ENCODE measurements at places on chromosomes 7 and 10.

DNA sequence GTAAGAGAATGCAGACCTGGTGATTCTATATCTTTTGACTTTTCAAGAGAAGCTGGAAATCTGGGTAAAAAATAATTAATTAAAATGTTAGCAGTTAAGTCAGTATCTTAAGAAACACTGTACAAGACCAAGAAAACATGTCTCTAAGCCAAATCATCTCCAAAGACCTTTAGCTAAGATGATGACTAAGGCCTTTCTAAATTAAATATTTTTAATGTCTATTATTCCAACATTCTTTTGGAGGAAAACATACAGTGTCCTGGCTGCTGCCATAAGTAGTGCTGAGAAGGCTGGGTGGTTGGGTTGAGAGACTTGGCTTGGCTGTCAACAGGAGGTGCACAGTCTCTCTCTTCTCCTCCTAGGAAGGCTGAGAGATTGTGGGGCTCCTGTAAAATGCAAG is 20.3 kb downstream of the STARD3NL start:
- no peak for DNase-seq

GRCh38 chr7:115056019-115056418 is 134.1 kb downstream of the MDFIC start:
- no peak for DNase-seq

DNA sequence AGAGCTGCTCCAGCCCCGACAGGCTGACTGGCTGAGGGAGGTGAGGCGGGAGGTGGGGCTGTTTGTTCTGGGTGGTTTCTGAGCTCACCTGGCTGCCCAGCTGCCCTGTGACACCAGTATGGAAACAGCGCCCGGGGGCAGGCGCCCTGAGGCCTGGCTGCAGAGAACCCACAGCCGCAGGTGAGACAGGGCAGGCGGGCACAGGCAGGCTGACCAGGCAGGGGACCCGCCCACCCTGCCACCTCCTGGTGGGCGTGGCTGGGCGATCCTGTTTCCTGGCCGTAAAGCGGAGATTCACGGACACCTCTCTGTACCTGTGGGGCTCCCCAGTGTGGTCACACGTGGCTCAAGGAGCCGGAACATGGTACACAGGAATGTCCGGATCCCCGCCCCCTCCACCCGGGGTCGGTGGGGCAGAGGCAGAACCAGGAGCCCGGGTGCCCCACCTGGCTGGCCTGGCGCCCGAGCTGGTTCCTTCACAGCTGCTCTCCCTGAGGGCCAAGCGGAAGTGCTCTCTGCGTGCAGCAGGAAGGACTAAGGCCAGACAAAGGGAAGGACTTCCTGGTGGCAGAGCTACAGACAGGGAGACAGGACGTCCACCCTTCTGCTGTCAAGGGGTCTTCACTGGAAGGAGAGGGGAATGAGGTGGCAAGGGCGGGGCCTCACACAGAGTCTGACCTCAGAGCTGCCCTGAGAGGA is 3.9 kb downstream of the MICALL2 start:
- DNase-seq: no peak

- DNase-seq: no peak
These were observed 32.0 kb downstream of the STK31 start for GRCh38 chr7:23742051-23742450.

GRCh38 chr10:74104480-74104879 is 46.1 kb downstream of the AP3M1 start:
- DNase-seq: no peak

- no peak for DNase-seq
These were observed 233.4 kb downstream of the ZMYND11 start for GRCh38 chr10:368579-369220.

GRCh38 chr7:149310990-149311573 is 49.1 kb downstream of the ZNF783 start:
- no peak for DNase-seq

DNA sequence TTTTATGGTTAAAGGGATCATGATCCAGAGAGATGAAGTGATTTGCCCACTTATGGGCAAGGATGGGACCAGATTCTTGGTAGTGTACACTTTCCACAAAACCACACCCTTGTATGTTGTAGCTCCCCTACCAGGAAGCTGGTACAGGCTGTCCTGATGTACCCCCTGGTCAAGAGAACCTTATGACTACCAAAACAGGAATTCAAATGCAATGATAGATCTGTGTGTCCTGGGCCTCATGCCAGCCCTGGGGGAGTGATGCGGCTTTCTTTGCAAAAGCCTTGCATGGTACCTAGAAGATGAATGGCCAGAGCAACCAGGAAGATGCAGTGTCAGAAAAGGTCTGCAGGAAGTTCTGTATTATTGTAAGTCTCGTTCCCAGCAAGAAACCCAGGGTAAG is 94.9 kb upstream of the AGK start:
- DNase-seq: no peak

DNA sequence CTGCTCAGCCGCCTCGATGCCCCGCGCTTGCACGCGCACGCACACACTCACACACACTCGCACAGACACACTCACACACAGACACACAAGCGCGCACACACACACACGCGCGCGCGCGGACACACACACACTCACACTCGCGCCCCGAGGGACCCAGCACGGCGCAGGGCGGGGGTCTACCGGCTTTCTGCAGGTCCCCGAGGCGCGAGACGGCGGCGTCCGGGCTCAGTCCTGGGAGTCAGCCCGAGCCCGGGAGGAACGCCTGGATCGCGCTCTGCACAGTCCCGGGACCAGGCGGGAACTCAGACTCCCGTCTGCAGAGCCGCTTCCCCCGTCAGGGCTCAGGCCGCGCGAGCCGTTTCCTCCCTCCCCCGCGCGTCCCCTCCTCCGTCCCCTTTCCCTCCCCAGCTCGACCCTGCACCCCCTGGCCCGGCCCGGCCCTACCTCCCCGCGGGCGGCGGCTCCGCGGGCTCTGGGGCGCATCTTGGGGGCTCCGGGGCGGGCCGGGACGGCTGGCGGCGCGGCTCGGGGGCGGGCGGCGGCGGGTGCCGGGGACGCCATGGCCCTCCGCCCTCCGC is 464 bp downstream of the DENND2A start:
- DNase-seq: no peak

GRCh38 chr10:77926566-77927401 is at the start of gene DLG5:
DLG5 (minus strand) TSS chr10:77926755; CDS start chr10:77926520, 235 bp downstream.
- peak; percentile 60 for DNase-seq

- no peak for DNase-seq
These were observed 36.8 kb downstream of the RTKN2 start for GRCh38 chr10:62231805-62232204.

- no peak for DNase-seq
These were observed 35.6 kb downstream of the FAM241B start for GRCh38 chr10:69665474-69666320.

DNA sequence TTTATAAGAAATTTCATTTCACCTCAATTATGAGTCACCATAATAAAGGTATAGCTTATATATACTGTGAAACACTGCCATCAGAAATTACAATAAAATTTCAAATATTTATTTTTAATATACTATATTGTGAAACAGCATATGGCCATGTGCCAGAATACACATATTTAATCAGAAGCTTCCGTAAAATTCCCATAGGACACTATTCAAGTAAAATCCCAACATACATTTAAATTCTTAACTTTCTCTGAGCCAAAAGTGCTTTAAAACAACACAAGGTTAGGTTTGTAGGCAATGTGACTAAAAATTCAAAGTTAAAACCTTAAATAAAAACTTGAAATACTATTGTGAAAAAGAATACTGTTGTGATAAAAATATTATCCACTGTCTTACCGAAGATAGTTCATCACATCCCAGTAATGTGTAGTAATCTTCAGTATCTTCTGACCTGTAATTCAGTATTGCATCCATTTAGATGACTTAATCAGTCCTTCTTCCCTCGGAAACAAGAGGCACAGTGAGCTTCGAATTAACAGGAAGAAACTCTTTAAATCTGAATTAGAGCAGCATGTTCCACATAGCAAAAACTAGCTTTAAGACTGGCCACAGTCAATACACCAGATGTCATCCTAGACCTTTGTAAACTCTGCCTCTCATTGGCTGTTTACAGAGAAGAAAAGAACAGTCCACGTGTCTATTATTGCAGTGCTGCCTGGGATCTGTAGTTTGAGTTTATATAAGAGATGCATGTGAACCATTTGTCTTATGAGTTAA is at the start of gene DNAJC12:
DNAJC12 (minus strand) TSS at position 648 of the 774 bp plus-strand sequence; CDS start at position 471, 177 bp downstream.
- no peak for DNase-seq

GRCh38 chr7:141161550-141162535 is 88.0 kb downstream of the TMEM178B start:
- no peak for DNase-seq

GRCh38 chr7:1117321-1117928 is 29.5 kb downstream of the GPER1 start:
- no peak for DNase-seq

DNA sequence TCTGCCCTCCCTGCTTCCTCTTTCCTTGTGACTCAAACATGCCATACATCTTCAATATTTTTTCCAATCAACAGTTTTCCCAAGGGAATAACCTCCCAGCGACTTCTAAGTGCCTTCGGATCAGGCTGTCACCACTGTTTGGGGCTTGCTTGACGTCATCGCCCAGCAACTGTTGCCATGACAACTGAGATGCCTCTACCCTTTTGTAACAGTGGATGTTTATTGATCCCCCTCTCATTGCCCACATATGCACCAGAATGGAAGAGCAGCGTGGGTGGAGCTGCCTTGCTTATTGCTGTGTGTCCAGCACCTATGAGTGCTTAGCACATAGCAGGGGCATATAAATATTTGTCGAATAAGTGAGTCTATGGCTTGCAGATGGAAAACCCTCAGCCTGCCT is 14.4 kb downstream of the FFAR4 start:
- no peak for DNase-seq

- DNase-seq: no peak
These were observed 14.0 kb upstream of the PTTG1IP2 start for GRCh38 chr7:90455163-90456030.

DNA sequence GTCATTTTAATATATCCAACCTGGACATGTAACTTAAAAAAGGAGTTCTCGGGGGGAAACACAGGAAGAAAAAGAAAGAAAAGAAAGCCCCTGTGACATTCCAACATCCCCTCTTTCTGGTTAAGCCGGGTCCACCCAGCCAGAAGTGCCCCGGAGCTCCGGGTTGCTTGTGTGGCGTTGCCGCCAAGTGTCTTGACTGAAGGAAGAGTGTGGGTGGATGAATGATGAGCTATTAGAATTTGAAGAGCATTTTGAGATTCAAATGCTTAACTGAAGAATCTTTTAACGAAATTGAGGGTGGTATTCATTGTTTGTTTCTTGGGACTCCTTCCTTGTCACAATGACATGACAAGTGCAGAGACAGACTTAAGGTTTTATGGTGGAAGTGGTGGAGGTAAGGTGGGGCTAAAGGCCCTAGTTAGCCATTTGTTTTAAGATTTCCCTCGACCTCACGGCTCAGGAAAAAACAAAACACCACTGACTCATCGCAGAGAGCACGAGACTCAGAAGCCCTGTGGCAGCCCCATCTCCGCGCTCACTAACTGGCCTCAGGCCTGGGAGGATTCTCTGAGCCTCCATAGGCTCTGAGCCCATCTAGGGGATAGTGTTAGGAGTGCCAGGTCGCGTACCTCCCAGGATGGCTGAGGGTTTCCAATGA is 1.8 kb upstream of the GLI3 start:
- no peak for DNase-seq

DNA sequence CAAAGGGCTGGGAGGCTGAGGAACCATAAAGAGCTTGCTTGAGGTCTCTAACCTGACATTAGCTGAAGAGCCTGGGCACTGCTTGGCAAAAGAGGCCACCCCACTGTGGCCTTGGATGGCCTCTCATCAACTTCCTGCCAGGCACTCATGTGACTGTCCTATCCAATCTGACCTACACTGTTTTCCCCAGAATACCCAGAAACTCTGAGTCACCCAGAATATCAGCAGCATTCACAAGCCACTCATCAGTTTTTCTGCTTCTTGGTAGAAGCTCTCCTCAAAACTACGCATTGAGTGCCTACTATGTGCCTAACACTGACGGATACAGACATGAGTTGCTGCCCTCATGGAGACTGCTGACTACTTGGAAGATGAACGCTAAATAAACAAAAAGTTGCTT is 4.1 kb upstream of the NT5C2 start:
- DNase-seq: no peak

- no peak for DNase-seq
These were observed 1.4 kb upstream of the LAMTOR4 start for GRCh38 chr7:100147278-100147677.

- DNase-seq: no peak
These were observed 67.4 kb upstream of the LRRC4 start for GRCh38 chr7:128098629-128099028.

GRCh38 chr7:44071726-44072363 is 6.5 kb upstream of the PGAM2 start:
- no peak for DNase-seq

DNA sequence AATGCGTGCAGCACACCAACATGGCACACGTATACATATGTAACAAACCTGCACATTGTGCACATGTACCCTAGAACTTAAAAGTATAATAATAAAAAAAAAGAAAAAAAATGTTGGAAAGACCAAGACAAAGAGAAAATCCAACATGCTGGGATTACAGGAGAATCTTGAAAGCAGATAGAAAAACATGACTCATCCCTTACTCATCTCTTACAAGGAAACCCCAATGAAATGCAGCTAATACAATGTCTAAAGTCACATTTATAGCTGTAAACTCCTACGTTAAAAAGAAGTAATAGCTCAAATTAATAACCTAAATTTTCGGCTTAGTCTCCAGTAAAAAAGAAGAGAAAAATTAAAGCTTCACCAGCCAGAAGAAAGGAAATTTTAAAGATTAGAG is 47.5 kb upstream of the DGKB start:
- DNase-seq: no peak

DNA sequence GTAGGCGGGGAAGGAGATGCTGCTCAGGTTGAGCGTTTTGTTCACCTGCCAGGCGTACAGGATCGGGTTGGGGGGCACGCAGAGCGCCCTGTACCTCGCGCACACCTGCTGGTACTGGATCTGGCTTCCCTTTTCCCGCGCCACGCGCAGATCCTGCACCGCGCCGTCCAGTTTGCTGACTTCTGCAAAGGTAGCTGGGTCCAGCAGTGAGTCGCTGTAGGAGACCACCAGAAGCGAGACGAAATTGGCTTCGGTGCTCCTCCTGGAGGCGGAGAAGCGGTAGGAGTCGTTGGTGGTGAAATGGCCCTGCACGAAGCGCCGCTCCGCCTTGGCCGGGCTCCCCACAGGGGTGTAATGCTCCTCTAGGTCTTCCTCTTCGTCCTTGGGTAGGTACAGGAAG is 90.7 kb upstream of the RAB18 start:
- no peak for DNase-seq

- DNase-seq: no peak
These were observed 2.2 kb upstream of the UFSP1 start for GRCh38 chr7:100891568-100892247.

GRCh38 chr7:17622451-17622850 is 317.8 kb downstream of the SNX13 start:
- no peak for DNase-seq

- DNase-seq: no peak
These were observed 84.7 kb downstream of the CREM start for GRCh38 chr10:35211390-35211789.

DNA sequence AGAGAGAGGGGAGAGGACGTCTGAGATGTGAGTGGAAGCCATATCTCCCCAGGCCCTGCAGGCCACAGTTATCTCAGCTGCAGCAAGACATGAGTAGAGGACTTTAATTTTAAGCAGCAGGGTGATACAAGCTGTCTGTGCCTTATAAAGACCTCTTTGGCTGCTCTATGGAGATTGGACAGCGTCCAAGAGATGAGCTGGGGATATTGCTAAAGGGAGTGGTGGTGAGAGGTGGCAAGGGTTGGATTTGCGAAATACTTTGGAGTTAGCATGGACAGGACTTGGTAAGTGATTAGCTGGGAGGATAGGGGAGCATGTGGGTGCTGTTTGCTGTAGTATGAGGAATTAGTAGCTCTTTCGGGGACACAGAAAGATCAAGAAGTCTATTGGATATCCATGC is 191.8 kb downstream of the CACNB2 start:
- DNase-seq: no peak
